Activated naive CD4-positive, alpha-beta T cell treated with anti-CD3 and anti-CD28 coated beads, Interleukin-2, amount 10 ng/mL, durations not matched to agents 7 days and 5 days (primary cell): ENCODE measurements at places on chromosomes 12 and 14.

- DNase-seq = no peak
Observed at GRCh38 chr12:27575762-27576118, 51.7 kb downstream of the PPFIBP1 start.

DNA sequence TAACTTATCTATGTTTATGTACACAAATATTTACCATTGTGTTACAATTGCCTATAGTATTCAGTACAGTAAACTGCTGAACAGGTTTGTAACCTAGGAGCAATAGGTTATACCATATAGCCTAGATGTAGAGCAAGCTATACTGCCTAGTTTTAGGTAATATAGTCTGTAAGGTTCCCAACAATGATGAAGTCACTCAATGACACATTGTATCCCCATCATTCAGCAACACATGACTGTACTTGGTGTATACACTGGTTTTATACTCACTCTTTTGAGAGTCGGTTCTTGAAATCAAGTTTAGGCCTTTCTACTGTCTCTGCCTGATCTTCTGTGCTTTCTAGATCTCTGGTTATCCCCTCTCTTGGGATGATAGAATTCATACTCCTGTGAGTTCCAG, 5.5 kb downstream of the RNASE1 start:
- DNase-seq = no peak

GRCh38 chr14:59229653-59230406, 41.4 kb downstream of the DAAM1 start:
- DNase-seq = peak; percentile 23

DNA sequence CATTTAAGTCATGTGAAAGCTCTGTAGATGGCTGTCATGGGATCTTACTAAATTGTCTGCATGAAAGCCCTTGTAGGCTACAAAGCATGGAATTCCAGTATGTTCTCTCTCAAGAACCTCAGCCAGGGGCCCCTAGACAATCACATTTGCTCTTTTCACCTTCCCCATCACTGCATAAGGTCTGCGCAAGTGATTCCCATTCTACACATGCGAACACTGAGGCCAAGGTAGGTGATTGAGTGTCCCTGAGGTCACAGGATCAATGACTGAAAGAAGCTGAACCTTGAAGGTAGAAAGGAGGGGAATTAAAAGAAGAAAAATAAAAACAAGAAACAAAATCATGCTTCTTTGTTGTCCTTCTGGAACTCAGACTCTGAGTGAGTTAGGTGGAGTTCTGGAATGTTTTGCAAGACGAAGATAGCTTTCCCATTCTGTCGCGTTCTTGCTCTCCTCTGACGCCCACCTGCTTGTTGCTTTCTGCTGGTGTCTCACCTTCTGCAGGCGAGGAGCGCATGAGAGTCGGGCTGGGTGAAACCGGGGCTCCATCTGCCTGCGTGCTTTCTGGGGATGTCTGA, 79.9 kb downstream of the SPRING1 start:
- no peak for DNase-seq

GRCh38 chr12:122293081-122293480, 26.8 kb upstream of the VPS33A start:
- no peak for DNase-seq

GRCh38 chr12:77727442-77728001, 103.2 kb upstream of the NAV3 start:
- no peak for DNase-seq

DNA sequence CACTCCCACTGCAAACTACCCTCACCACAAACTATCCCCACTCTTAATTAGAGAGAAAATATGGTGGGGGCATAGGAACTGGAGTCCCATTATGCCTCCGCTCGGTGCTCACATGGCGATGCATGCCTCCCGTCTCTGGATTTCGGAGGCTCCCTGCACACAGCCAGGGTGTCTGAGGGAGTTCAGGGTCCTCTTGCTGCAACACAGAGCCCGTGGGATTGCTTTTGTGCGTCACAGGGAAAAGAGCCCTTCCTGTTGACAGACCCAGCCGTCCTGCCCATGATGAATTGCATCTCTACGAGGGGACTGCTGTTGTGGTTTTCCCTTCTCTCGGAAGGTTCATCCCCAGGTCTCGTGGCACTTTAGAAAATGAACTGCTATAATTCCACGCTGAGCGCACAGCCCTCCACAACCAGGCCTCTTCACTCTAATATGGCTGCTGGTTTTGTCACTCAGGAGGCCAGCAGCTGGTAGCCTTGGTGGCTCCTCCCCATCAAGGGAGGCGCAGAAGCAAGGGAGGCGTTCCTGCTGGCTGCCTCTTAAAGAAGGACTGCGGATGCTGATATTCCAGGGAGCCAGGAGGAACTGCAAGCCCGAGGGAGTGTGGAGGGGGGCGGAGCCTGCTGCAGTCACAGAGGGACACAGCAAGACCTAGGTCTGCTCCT, 158.0 kb downstream of the KCNA5 start:
- no peak for DNase-seq

DNA sequence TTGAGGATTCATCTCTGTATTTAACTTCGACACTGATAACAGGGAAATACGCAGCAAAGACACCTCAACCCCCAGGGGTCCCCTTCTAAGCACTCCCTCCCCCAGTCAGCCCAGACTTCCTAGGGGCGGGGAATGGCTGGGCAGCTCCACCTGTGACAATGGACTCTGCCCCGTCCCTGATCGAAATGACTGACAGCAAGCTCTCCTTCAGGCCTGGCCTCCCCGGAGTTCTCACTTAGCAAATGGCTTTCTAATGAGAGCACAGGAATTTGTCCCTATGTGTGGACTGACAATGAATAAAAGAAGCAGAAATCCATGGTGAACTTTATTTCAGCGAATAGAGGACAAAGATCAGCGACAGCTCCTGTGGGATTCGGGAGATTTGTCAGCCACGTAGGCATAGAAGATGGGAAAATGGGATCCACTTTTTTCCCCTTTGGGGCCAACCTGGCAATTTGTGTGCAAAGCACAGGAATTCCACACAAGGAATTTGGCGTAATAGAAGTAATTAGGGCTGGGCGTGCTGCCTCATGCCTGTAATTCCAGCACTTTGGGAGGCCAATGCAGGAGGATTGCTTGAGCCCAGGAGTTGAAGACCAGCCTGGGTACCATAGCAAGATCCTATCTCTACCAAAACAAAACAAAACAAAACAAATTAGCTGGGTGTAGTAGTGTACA, 63.8 kb downstream of the TNFAIP2 start:
- no peak for DNase-seq

- DNase-seq = no peak
Observed at GRCh38 chr12:49232940-49233841, 31.7 kb upstream of the TUBA1C start.

GRCh38 chr12:54048406-54049093, 5.1 kb upstream of the HOXC4 start:
- DNase-seq = no peak

- no peak for DNase-seq
Observed at GRCh38 chr14:68809524-68809923, 16.7 kb upstream of the ZFP36L1 start.

DNA sequence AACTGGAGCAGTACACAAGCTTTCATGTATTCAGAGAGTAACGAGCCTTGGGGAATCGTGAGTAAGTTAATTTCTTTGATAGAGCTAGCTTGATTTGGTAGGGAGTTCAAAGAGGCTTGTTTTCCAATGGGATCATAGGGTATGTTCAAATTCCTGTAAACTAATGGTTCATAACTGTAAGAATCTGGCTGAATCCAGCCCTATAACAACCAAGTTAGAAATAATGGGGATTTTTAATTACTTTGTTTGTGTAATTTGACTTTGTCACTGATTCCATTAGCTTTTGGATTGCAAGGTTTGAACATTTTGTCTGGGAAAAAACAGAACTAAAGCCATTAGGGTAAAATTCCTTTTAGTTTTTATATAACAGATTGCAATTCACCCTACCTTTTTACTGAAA, 94.0 kb downstream of the WNK1 start:
- DNase-seq = no peak

DNA sequence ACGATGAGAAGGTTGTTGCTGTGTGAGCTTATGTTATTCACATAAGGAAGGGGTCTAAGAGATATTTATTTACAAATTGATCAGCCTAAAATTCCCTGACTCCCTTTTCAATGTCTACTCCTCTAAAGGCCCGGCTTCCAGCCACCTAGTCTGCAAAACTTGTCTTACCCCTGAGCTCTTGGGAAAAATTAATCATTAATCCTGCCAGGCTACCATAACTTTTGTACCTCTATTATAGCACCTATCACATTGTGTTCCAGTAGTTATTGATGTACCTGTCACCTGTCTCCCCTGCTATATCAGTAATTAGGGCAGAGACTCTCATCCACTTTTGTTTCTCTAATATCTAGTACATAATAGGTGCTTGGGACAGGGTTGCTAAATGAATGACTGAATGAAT, 29.3 kb upstream of the FRS2 start:
- no peak for DNase-seq

DNA sequence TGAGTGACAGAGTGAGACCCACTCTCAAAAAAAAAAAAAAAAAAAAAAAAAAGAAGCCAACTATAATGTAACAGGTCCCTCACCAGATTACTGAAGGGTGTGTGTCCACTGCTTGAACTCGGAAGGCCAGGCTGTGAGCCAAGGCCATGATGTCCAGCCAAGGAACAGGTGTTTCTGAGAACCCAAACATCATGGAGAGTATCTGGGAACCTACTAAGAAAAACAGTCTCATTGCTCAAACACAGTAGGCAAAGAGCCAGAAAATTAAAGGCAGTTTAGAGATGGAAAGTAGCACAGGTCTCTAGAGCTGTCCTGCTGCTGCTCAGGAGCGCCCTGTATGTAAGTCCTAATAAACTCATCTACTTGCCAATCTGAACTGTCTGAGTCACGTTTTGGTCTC, 12.5 kb upstream of the MAP4K5 start:
- DNase-seq = no peak

- no peak for DNase-seq
Observed at GRCh38 chr14:99602788-99603415, 1.1 kb downstream of the CCDC85C start.

- DNase-seq = no peak
Observed at GRCh38 chr12:84904051-84904450, 8.5 kb downstream of the SLC6A15 start.

DNA sequence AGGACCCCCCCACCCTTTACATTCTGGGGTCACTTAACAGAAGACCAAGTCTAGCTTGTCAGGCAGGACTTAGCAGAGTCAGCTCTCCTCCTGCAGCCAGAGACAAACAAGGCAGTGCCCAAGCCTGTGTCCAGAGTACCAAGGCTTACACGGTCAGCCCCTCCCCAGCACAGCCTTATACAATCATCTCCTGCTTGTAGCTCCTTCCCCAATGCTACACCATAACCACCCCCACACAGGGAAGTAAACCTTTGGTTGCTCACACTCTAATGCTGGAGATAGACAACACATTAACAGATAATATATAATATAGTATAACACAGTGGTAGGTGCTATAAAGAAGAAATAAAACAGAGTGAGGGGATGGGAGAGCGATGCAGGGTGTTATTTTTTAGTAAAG, 175.4 kb upstream of the PWP1 start:
- DNase-seq = no peak

DNA sequence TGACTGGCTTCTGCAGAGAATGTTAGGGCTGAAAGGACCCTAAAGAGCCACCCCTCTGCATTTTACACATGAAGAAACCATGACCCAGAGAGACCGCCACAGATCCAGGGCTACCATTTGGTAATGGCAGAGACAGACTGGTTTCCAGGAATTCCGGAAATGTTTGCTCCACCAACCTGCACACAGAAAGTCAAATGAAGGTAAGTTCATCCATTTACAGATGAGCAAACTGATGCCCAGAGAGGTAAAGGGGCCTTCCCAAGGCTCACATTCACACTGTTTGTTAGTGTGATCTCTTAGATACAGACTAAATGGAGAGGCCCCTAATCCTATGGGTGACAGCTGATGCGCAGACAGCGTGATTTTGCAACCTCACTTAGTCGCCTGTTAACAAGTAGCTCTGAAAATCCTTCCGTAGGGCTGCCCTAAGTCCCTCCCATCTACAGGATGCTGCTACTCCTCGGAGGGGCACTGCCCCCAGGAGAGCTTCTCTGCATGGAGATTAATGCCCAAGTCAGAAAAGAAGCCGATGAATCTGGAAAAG, 33.8 kb downstream of the ZFP36L1 start:
- no peak for DNase-seq

GRCh38 chr12:45853550-45853949, 124.0 kb downstream of the ARID2 start:
- no peak for DNase-seq

DNA sequence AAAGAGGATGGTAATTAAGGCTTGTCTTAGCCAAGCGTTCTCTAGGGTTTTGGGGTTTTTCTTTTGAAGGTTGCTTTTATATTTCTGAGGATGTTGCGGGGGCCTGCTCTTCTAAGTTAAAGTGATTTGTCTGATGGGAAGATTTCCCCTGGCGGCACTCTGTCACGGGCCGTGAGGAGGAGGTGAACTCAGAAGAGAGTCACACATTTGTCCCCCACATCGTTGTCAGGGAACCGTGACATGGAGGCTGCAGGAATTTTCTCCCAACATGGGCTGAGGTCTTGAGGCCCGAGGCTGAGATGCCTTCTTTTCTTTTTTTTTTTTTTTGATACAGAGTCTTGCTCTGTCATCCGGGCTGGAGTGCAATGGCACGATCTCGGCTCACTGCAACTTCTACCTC, 71.5 kb downstream of the ADGRD1 start:
- DNase-seq = no peak

DNA sequence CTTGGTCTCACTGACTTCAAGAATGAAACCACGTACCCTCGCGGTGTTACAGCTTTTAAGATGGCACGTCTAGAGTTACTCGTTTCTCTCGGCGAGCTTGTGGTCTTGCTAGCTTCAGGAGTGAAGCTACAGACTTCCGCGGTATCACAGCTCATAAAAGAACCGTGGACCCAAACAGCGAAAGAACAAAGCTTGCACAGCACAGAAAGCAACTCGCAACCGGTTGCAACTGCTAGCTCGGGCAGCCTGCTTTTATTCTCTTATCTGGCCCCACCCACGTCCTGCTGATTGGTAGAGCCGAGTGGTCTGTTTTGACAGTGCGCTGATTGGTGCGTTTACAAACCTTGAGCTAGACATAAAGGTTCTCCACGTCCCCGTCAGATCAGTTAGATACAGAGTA, 4.2 kb upstream of the CLEC4C start:
- DNase-seq = no peak

DNA sequence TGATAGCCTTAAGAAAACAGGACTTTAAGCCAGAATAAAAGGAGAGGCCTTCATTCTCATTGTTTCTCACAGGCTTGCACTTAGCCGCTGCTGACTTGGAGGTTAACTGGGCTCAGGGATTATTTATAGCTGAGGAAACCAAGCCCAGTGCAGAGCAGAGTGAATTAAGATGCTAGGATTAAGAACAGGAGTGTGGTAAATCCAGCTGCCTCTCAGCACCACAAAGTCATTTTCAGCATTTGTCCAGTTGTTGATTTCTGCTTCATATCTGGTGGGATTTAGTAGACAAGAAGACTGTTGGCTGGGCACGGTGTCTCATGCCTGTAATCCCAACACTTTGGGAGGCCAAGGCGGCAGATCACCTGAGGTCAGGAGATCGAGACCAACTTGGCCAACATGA, 14.3 kb upstream of the KRT73 start:
- no peak for DNase-seq

GRCh38 chr12:91588874-91589454, 406.3 kb upstream of the DCN start:
- DNase-seq = no peak
